ENCODE measurements at places on chromosomes 7 and 10. TPM values are rescaled to one million over a fixed set of nuclear protein-coding genes. Genes with fewer than 3 reads are reported as not detected.

DNA sequence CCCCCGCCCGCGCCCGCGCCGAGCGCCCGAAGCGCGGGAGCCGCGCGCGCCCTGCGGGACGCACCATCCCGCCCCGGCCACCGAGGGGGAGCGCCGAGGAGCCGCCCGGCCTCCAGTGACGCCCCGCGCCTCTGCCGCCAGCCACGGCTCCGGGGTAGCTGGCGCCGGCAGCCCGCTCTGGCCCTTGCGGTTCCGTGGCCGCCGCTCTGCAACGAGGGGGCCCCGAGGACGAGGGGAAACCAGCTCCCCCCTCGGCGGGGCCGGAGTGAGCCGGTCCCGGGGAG lies at the start of gene PAXIP1:
TSS of gene PAXIP1 (minus strand) at position 33 of the 284 bp plus-strand sequence. CDS start 195 bp downstream, outside the sequence.
- peak; percentile 72 for DNase-seq

DNA sequence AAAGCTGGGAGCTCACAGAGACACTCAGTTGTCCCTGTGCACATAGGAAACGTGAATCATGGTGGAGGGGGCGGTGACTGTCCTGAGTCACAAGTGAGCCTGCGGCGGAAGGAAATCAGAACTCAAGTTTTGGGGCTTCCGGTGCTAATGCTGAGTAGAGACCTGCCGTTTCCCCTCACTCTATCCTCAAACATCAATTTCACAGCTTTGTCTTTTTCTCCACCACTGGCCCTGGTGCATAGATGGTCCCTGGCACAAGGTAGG lies 21.9 kb downstream of the ADCYAP1R1 start:
- DNase-seq = no peak

DNA sequence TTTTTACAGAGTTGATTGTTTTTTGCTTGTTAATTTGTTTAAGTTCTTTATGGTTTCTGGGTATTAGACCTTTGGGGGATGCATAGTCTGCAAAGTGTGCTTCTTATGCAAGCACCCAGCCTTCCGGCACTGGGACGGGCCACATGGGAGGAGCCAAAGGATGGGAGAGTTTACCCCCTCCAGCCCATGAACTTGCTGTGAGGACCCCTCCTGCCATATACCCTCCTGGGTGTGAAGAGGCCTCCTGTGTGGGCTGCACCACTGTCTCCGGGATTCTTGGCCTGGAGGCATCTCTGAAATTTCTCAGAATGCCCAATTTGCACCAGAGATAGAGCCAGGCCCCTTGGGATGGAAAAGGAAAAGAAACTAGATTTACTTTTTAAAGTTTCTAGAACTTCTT lies 150.7 kb downstream of the MGMT start:
- no peak for DNase-seq

DNA sequence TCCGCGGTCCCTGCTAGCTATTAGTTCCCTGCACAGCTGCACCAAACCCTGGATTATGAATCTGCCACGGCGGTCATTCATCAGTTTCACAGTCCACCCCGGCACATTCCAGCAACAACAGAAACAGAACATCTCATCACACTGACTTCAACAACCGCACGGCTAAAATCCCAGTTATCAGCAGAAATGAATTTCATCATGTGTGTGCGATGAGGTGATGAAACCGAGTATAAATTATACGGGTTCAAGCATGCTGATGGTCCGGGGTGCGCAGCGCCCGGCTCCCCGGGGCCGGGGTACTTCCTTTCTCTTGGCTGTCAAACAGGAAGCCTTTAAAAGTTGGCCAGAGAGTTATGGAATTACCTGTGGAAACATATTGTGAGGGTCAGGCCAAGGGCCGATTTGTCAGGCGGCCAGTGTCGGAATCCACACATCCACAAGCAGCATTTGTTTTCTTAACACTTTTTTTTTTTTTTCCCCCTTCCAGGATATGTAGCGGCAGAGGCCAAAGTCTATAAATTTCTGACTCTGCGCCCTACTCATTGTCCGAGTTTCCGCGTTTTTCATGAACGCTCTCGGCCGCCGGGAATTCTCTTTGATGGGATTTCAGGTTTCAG lies 420.9 kb upstream of the MGMT start:
- DNase-seq = no peak

Gene ASB10
- not detected for total RNA-seq

GRCh38 chr10:20948686-20949327 lies 51.7 kb upstream of the NEBL start:
- no peak for DNase-seq
